ENCODE measurements at places on chromosomes 12 and 14. TPM values are rescaled to one million over a fixed set of nuclear protein-coding genes. Genes with fewer than 3 reads are reported as not detected.

GRCh38 chr14:80955416-80955941 lies at the start of gene TSHR:
TSS of gene TSHR (plus strand) at chr14:80955621. CDS start at chr14:80955681, 60 bp downstream.
- no peaks in the 10 kb centered on the region for H3K36me3 ChIP-seq
- H3K4me3 ChIP-seq: peak within 1 kb of the TSS; percentile 50
- H3K4me1 ChIP-seq: no peaks in the 10 kb centered on the region
- DNase-seq: no peak
- no peak within 1 kb of the TSS for H3K27ac ChIP-seq

DNA sequence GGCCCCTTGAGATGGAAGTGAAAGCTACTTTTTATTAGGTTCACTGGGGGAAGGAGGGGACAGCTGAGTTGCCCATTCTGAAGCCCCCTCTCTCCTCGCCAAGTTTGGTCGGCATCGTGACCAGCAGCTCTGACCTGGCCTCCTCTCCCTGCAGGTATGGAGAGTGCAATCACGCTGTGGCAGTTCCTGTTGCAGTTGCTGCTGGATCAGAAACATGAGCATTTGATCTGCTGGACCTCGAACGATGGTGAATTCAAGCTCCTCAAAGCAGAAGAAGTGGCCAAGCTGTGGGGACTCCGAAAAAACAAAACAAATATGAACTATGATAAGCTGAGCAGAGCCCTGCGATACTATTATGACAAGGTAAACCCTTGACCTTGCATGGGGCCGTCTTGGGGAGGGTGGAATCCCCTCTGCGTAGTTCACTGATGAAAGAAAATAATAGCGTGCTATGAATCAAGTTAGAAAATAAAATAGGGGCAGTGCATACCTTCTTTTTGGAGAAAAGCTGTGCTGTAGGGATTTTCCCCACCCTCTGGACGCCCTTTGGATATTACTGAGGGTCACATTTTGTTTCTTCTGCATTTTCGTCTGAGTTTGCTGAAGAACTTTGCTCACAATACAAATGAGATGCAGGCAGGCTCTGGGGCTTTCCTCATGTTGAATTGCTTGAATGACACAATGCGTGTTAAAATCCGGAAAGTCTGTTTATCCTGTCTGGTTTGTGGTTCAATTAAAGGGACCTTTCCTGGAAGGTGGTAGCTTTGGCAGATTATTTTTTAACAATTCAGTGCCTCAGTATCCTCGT lies 29.4 kb downstream of the ELK3 start:
- no peak overlapping the region for H3K27ac ChIP-seq
- no peak for DNase-seq
- H3K4me1 ChIP-seq: no peaks in the 10 kb centered on the region

GRCh38 chr14:77000340-77001270 lies 27.9 kb downstream of the IRF2BPL start:
- no peaks in the 10 kb centered on the region for H3K4me1 ChIP-seq
- no peak overlapping the region for H3K27ac ChIP-seq
- no peaks in the 10 kb centered on the region for H3K36me3 ChIP-seq
- no peak overlapping the region for H3K4me3 ChIP-seq
- no peak for DNase-seq

DNA sequence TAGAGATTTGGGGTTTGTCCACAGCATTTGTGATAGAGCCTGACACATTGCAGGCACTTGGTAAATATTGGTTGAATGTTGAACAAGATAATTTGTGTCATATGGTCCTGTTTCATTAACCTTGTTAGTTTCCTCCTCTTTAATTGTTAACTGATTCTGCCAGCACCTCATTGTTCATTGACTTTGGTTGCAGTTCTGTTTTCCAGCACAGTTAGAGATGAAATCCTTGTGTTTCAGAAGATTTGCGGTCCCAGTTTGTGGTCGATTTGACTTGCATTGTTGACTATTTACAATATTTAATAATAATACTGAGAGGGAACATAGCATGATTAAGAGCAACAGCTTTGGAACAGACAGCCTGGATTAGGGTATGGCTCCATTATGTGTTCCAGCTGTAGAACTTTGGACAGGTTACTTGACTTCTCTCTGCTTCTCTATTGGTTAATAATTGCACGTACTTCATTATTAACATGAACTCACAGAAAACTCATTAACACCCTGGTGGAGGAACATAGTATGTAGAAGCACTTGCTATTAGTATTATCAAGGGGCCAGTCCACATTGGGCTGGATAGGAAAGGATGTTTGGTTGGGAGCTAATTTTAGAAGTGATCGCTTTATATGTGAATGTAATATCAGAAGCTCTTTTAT lies 8.7 kb downstream of the DRAM1 start:
- DNase-seq: no peak
- H3K27ac ChIP-seq: no peak overlapping the region
- H3K4me1 ChIP-seq: no peaks in the 10 kb centered on the region
- no peaks in the 10 kb centered on the region for H3K36me3 ChIP-seq

DNA sequence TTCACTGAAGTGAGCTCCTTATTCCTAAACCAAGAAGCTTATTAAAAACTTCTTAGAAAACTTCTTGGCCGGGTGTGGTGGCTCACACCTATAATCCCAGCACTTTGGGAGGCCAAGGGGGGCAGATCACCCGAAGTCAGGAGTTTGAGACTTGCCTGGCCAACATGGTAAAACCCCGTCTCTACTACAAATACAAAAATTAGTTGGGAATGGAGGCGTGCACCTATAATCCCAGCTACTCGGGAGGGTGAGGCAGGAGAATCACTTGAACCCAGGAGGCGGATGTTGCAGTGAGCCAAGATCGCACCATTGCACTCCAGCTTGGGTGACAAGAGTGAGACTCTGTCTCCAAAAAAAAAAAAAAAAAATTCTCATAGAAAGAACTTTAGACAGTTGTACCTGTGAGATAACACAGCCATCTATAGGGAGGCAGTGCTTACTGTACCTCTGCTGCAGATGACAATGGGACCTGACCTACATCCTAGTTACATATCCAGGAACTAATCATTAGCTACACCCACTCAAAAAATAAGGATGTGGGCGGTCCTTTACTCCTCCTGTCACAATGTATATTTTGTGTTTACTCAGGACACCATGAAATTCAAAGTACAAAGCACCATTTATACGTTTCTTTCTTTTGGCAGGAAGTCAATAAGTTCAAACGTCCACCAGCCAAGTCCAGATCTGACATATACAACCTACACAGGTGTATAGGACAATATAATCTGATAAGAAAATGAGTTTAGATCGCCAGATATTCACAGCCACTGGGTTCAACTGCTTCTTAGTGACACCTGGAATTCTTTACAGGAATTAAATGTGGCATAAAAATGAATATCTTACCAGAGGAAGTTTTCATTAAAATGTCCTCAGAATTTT lies 14.9 kb downstream of the STXBP6 start:
- H3K27me3 ChIP-seq: no peaks in the 10 kb centered on the region
- H3K4me1 ChIP-seq: no peaks in the 10 kb centered on the region
- peak; percentile 74 for DNase-seq
- H3K27ac ChIP-seq: peak overlapping the region; percentile 73

- H3K4me3 ChIP-seq: no peak overlapping the region
- no peak overlapping the region for H3K27ac ChIP-seq
- no peaks in the 10 kb centered on the region for H3K4me1 ChIP-seq
- no peak for DNase-seq
- H3K36me3 ChIP-seq: no peaks in the 10 kb centered on the region
Measured at GRCh38 chr12:49804821-49805220, 23.4 kb downstream of the NCKAP5L start.

DNA sequence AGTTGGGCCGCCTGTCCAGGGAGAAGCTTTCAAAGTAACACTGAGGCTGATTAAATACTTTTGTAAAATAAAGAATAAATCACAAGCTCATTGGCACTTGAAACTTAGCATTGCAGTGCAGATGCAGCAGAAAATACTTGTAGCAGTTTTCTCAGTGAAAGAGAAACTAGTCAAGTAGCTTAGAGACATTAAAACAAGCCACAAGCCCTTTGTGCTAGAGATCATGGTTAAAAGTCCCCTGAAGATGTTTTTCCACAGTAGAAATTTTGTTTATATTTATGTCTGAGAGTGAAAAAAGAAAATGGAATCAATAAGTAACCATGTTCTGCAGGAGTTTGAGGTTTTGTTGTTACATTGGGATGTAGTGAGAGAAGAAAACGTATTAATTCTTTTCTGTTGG lies 5.9 kb downstream of the PSEN1 start:
- H3K4me1 ChIP-seq: peaks cover 8% of the 10 kb centered on the region
- no peak for DNase-seq

DNA sequence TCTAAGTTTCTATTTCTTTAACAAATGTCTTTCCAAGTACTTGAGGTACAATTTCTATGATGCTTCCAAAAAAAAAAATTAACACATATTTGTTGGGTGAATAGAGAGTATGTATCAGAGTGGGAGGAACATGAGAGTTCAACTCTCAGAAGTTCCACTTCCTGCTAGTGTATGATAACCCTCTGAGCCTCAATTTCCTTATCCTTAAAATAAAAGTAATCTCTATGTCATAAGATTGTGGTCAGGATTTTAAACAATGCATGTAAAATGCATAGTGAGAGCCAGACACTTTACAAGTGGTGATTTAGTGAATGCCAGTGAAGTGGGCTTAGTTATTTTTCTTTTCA lies 270.3 kb upstream of the AMIGO2 start:
- H3K4me1 ChIP-seq: no peaks in the 10 kb centered on the region
- no peak overlapping the region for H3K4me3 ChIP-seq
- no peak for DNase-seq
- H3K27ac ChIP-seq: no peak overlapping the region
- H3K27me3 ChIP-seq: no peaks in the 10 kb centered on the region
- H3K36me3 ChIP-seq: no peaks in the 10 kb centered on the region

DNA sequence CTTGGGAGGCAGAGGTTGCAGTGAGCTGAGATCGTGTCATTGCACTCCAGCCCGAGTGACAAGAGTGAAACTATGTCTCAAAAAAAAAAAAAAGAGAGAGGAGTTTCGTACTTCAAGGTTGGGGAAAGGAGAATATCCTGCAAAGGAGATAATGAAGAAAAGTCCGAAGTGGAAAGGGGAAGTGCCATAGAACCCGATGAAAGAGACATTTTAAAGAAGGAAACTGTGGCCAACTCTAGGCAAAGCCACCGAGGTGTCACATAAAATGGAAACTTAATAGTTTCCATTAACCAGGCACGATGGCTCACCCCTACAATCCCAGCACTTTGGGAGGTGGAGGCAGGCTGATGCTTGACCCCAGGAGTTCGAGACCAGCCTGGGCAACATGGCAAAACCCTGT lies 15.0 kb upstream of the LTBP2 start:
- H3K4me1 ChIP-seq: no peaks in the 10 kb centered on the region
- DNase-seq: no peak
- no peak overlapping the region for H3K27ac ChIP-seq
- no peak overlapping the region for H3K4me3 ChIP-seq

DNA sequence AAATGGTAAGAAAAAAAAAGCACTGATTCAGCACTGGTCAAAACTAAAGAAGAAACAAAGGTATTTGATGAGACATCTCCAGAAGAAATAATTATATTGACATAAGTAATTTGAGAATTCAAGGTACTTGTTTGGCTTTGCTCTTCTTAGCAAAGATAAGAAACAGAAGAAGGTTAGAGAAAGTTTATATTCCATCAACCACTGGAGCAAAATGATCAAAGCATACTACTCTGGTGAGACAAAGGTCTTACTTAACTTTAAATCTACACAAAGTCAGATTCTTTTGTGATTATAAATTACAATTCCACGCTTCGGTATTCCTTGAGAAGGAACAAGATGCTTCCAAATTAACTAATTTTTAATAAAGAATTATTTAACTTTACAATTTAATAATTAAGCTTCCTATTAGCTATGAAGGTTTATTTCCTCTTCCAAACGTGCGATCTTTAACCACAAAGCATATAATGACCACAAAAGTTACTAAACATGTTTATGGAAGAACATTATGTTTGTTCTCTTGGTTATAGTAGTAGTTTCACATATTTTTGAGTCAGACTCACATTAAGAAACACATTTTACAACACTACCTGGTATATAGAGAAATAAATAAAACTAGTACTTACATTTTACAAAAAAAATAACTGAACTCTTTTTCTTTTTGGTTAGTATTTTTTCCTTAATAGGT lies 53.4 kb downstream of the METTL25 start:
- H3K27ac ChIP-seq: no peak overlapping the region
- no peak for DNase-seq
- no peak overlapping the region for H3K4me3 ChIP-seq
- no peaks in the 10 kb centered on the region for H3K36me3 ChIP-seq
- no peaks in the 10 kb centered on the region for H3K4me1 ChIP-seq
- H3K27me3 ChIP-seq: no peaks in the 10 kb centered on the region

GRCh38 chr12:79367032-79367589 lies 323.7 kb downstream of the PAWR start:
- H3K36me3 ChIP-seq: no peaks in the 10 kb centered on the region
- no peak overlapping the region for H3K27ac ChIP-seq
- no peaks in the 10 kb centered on the region for H3K4me1 ChIP-seq
- H3K27me3 ChIP-seq: no peaks in the 10 kb centered on the region
- DNase-seq: no peak

GRCh38 chr14:42370056-42370455 lies 763.4 kb downstream of the LRFN5 start:
- H3K27me3 ChIP-seq: no peaks in the 10 kb centered on the region
- DNase-seq: no peak
- no peaks in the 10 kb centered on the region for H3K36me3 ChIP-seq
- H3K4me1 ChIP-seq: no peaks in the 10 kb centered on the region
- H3K4me3 ChIP-seq: no peak overlapping the region
- H3K27ac ChIP-seq: no peak overlapping the region

GRCh38 chr14:35539969-35540368 lies 6.0 kb downstream of the INSM2 start:
- H3K27me3 ChIP-seq: peaks cover 6% of the 10 kb centered on the region
- H3K27ac ChIP-seq: no peak overlapping the region
- H3K4me1 ChIP-seq: peaks cover 1% of the 10 kb centered on the region
- H3K4me3 ChIP-seq: no peak overlapping the region
- H3K36me3 ChIP-seq: no peaks in the 10 kb centered on the region

DNA sequence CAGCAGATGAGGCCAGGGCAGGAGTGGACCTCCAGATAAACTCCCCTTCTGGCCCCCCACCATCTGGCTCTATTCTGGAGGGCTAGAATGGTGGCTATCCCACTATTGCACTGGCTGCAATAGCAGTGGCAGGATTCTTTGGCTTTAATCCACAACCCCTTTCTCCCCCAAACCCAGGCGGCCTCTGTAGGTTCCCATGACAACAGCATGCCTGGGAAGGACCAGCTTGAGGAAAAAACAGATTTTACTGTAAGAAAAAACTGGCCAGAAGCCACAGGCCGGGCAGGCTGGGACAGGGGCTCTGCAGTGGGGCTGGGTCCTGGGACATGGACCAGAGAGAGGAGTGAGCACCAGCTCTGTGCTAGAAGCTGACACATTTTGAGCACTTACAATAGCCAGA lies 13.6 kb upstream of the ACVR1B start:
- no peaks in the 10 kb centered on the region for H3K36me3 ChIP-seq
- no peak overlapping the region for H3K27ac ChIP-seq
- no peaks in the 10 kb centered on the region for H3K4me1 ChIP-seq

GRCh38 chr12:77893918-77894317 lies 63.2 kb downstream of the NAV3 start:
- peak; percentile 87 for DNase-seq
- H3K27me3 ChIP-seq: no peaks in the 10 kb centered on the region
- peaks cover 4% of the 10 kb centered on the region for H3K4me1 ChIP-seq

PLEK2 gene
- total RNA-seq: 84.0 TPM

B4GALNT1 gene
- total RNA-seq: 0.88 TPM

PTGES3 gene
- 303 TPM for total RNA-seq

Measured in colonic mucosa (tissue), 4 donors.